ENCODE measurements at places on chromosomes 11 and 22. TPM values are rescaled to one million over a fixed set of nuclear protein-coding genes. Genes with fewer than 3 reads are reported as not detected.

The KCNJ1 gene
- total RNA-seq = not detected

The ZDHHC24 gene
- total RNA-seq = 12.6 TPM

GRCh38 chr22:23267226-23268043 is 87.1 kb downstream of the BCR start:
- no peaks in the 10 kb centered on the region for H3K4me1 ChIP-seq
- no peak overlapping the region for H3K4me3 ChIP-seq
- H3K27ac ChIP-seq = no peak overlapping the region
- no peaks in the 10 kb centered on the region for H3K27me3 ChIP-seq
- no peak for DNase-seq
- peaks cover 84% of the 10 kb centered on the region for H3K36me3 ChIP-seq

The PNPLA5 gene
- total RNA-seq = 0.59 TPM

The PTPN5 gene
- 51.0 TPM for total RNA-seq

DNA sequence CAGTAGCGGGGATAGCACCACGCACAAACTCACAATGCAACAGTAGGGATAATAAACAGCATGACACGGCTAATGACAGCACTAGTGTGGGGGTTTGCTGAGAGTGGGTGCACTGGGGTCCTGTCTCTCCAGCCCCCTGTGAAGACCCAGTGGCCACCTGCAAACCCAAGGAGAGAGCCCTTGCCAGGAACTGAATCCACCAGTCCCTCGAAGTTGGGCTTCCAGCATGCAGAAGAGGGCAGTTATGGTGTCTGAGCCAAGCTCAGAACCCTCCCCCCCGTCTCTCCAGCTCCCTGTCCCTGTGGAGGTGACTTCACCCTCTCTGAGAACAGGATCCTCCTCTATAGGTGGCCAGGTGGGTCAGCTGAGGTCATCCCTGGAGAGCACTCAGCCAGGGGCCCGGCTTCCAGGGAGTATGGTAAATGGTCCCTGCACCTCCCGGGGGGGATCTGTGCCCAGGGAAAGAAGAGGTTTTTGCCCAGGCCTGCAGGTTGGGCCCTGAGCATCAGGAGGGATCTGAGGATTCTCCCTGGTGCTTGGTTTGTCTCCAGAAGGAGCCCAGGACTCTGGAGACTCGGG is 86.3 kb upstream of the PRR5 start:
- H3K36me3 ChIP-seq = no peaks in the 10 kb centered on the region
- no peak for DNase-seq
- H3K4me3 ChIP-seq = no peak overlapping the region
- H3K27ac ChIP-seq = no peak overlapping the region
- H3K27me3 ChIP-seq = no peaks in the 10 kb centered on the region

The BTBD18 gene
- not detected for total RNA-seq

The APLP2 gene
- total RNA-seq = 1,043 TPM
